Testis (tissue), 5 donors: ENCODE measurements at places on chromosomes 4 and X. TPM values are rescaled to one million over a fixed set of nuclear protein-coding genes. Genes with fewer than 3 reads are reported as not detected.

- DNase-seq, result no peak
Measured at GRCh38 chrX:78063687-78064086, 40.4 kb upstream of the PGK1 start.

DNA sequence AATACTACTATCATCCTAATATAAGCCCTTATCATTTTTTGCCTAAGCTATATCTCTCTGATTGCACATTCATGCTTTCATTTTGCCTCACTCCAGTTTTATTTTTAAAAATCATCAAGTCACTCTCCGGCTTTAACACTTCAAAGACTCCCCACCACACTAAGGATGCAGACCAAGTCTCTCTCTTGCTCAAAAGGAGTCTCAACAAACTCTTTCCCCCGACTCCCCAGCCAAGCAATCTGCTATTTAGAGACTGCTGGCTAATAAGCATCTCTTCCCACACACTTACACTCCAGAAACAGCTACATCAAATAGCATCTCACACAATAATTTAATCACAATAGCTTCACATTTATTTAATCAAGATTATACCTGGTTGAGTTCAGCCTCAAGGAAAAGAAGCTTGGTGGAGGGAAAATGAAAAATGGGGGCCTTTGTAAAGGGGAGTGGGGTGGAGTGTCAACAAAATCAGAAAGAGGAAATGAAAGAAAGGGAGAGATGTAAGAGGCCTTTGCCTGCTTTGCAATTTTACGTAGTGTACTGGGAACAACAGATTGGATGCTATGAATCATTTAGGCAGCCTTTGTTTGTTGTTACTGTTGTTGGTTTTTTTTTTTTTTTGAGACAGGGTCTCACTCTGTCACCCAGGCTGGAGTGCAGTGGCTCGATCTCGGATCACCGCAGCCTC is 104.1 kb upstream of the MCF2 start:
- no peak for DNase-seq

DNA sequence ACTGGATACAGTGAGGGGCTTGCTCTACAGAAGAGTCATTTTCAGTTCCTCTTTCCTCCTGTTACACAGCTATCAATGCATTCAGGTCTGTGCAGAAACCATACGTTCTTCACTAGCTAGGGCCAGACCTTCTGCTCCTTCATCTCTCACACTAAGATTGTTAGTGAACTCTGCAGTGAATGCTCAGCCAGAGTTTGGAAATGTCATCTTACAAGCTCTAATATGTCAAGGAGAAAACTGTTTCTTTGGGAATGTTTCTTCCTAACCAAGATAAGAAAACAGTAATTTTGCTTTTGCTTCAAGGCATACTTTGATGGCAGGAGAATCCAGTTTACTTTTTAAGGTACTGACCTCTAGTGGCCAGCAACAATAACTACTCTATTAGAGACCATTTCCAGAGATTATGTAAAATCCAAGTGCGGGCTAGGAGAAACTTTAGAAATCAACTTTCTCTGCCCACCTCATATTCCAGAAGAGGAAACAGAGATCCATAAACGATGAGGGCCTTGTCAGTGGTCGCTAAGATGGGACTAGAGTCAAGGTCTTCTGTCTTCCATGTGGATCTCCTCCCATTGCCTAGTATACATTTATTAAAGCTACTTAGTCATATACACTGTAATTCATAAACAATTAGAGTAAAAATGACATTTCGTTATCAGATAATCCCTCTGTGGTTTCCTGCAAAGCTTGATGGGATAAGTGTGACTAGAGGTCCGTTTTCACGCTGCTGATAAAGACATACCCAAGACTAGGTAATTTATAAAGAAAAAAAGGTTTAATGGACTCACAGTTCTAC is 12.1 kb upstream of the CC2D2A start:
- no peak for DNase-seq

DNA sequence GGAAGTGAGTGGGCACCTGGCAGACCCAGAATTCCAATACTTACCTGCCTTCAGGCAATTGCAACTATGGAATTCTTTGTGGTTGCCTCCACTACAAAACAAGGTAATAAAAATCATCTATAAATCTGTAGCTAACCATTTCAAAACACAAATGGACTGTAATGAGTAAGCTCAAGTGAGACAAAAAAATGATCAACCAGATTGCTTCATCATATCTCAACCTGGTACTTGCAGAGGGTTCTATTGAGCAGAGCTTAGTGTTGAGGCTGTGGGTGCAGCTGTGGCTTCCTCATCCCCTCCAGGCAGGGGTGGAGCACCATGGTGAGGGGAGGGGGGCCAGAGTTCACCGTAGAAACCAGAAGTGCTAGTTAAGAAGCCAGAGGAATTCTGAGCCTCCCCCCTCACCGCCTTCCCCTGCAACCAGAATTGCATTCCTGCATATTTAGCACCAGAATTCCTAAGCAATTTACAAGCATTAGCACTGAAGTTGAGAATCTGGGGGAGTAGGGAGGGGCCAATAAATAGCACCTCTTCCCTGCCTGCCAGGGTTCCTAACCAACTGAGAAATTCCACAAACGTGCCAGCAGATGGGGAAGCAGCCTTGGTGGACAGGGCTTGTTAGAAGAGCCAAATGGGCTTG is 11.5 kb downstream of the CTAG1A start:
- DNase-seq, result no peak

The RHOXF2B gene
- 4.7 TPM for total RNA-seq

DNA sequence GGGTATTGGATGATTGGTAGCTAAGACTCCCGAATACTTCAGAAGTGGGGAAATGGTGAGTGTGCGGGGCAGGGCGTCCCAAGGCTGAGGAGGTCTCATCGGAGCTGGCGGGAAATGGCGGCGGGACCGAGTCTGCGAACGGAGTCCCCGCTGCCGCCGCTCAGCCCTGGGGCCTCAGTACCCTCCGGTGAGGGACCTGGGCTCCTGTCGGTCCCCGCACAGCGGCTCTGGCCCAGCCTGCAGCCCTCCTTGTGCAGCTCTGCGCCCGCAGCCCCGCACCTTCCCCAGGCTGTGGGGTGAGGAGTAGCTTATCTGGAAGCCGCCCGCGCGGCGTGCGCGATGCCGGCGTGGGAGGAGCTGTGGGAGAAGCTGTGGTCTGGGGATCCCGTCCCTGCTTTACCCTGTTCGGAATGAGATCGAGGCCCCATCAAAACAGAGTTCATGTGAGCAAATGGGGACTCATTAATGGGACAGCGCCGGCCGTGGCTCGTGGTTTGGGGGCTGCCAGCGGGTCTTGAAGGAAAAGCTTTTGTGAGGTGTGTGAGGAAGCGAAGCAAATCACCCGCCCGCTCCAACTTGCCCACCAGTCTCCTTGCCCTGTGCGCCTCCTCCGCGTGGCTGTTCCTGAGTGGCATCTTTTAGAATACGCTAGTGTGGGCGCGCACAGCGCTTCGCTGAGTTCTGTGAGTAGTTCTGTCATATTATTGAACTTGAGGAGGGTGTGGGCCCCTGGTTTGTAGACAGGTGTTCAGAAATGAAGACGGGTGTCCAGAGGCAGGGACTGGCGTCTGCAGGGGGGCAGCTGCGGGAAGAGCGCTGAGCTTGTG is 531 bp downstream of the ZNF141 start:
- peak; percentile 62 for DNase-seq

GRCh38 chr4:106315476-106315967 is 487 bp downstream of the TBCK start:
- no peak for DNase-seq

- no peak for DNase-seq
Measured at GRCh38 chr4:119526786-119527550, 101.6 kb downstream of the PDE5A start.

DNA sequence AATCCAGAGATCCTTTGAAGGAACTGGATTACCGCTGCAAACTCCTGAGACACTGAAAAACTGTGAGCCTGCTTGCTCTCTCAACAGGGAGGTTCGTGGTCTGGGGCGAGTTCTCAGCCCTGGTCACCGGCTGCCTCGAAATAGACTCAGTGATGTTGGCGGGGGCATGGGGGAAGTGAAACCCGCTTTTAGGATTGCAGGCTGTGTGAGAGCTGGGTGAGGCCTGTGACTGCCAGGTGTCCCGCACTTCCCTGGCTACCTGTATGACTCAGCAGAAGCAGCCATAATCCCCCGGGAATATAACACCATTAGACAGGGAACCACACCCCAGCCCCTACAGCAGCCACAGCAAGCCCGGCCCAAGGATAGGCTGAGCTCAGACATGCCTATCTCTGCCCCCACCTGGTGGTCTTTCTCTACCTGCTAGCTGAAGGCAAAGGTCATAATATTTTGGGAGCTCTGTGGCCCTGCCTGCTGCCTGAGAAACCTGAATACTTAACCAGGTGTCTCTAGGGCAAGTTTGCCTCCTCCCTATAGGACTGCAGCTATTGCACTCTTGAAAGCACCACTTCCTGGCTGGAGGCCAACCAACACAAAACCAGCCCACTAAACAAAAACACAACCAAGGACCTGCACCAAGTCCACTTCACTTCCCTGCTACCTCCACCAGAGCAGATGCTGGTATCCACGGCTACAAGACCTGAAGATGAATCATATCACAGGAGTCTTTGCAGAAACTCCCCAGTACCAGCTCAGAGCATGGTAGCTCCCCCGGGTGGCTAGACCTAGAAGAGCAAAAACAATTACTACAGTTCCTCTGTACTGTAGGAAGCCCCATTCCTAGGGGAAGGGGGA is 202.0 kb downstream of the RRAGB start:
- no peak for DNase-seq

The CT45A5 gene
- total RNA-seq, result 8.1 TPM

The PAGE5 gene
- 20.3 TPM for total RNA-seq

The NAP1L3 gene
- total RNA-seq, result 37.2 TPM

GRCh38 chrX:68830419-68831404 is 1.9 kb downstream of the EFNB1 start:
- DNase-seq, result no peak

GRCh38 chrX:131034063-131034462 is 24.1 kb upstream of the ARHGAP36 start:
- DNase-seq, result no peak

DNA sequence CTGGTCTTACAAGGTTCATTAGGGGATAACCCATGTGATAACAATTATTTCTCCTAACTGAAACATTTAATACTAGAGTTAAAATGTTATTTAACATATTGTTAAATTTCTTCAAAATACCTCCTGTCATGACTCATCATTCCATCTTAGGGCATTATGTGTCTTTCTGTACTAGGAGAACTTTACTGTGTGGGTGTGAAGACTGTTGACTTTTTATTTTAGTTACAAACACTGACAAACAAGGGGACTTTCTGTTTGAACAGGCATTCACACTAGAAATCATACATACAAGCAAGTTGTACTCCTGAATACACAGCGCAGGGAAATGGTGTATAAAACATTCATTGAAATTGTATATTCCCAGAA is 175.9 kb downstream of the FBXW7 start:
- DNase-seq, result no peak

- DNase-seq, result no peak
Measured at GRCh38 chr4:85565761-85566480, 91.0 kb downstream of the ARHGAP24 start.

The TMEM185A gene
- 66.0 TPM for total RNA-seq

The AGA gene
- 50.2 TPM for total RNA-seq

DNA sequence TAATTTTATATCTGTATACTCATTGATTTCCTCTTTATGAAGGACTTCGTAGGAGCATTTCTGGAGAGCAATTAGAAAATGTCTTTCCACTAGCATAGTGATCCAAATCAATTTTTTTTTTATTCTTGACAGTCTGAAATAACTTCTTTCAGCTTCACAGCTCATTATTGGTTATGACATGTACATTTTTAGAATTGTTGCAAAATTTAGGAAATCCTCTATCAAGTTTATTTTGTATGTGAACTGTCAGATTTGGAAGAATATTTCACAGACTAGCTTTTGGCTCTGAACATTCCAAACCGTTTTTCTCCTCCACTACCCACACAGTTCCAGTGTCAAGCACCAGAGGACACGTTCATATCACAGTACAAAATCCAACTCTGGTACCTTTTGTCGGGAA is 249.6 kb upstream of the ATOH1 start:
- DNase-seq, result no peak

- no peak for DNase-seq
Measured at GRCh38 chr4:13706120-13706519, 78.6 kb upstream of the BOD1L1 start.

GRCh38 chr4:140005699-140006098 is 148.3 kb downstream of the MAML3 start:
- no peak for DNase-seq

DNA sequence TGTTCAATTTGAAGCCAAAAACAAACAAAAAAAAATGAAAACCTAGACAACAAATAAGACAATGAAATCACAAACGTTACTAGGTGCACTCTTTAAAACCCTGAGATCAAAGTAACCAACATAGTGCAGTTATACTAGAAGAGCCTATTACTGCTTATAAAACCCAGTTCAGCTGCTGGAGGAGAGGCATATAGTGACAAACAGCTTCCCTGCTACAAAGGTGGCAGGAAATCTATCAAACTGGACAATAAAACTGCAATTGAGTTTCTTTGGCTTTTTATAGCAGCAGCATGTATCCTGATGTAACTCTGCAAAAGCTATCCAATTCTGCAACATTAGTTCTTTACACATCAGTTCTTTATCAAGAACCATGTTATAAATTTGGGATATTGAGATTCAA is 155.6 kb downstream of the LRBA start:
- DNase-seq, result no peak

GRCh38 chrX:63761639-63762038 is 23.4 kb downstream of the ARHGEF9 start:
- no peak for DNase-seq

DNA sequence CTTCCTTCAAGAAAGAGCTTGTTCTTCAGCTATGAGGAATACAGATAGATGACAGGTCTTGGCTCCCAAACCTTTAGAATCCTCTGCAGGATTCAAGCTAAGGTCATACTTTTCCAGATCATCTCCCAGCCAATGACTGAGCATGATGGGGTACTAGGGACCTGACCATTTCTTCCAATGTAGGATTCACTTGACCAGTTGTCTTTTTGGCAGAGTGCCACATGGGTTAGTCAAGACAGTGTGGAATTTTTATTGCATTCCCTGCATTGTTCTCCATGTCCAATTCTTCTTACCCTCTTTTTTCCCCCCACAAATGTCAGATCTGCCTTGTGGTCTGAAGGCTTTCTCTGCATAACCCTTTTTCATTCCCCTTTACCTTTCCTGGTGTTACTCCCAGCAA is 99.5 kb downstream of the CCSER1 start:
- DNase-seq, result no peak

- peak; percentile 16 for DNase-seq
Measured at GRCh38 chrX:134676436-134676835, 18.2 kb upstream of the PLAC1 start.

GRCh38 chrX:39653691-39654090 is 444.1 kb downstream of the BCOR start:
- DNase-seq, result no peak
